Activated gamma-delta T cell treated with Interleukin-2 at 50 U/mL for 16 hours (primary cell): ENCODE measurements at places on chromosomes 1 and 21.

GRCh38 chr1:32939655-32940371 lies 24.8 kb downstream of the RNF19B start:
- DNase-seq: no peak

GRCh38 chr1:47751193-47751592 lies 246.0 kb downstream of the TRABD2B start:
- DNase-seq: no peak

GRCh38 chr1:116230712-116231111 lies 119.5 kb downstream of the MAB21L3 start:
- no peak for DNase-seq

DNA sequence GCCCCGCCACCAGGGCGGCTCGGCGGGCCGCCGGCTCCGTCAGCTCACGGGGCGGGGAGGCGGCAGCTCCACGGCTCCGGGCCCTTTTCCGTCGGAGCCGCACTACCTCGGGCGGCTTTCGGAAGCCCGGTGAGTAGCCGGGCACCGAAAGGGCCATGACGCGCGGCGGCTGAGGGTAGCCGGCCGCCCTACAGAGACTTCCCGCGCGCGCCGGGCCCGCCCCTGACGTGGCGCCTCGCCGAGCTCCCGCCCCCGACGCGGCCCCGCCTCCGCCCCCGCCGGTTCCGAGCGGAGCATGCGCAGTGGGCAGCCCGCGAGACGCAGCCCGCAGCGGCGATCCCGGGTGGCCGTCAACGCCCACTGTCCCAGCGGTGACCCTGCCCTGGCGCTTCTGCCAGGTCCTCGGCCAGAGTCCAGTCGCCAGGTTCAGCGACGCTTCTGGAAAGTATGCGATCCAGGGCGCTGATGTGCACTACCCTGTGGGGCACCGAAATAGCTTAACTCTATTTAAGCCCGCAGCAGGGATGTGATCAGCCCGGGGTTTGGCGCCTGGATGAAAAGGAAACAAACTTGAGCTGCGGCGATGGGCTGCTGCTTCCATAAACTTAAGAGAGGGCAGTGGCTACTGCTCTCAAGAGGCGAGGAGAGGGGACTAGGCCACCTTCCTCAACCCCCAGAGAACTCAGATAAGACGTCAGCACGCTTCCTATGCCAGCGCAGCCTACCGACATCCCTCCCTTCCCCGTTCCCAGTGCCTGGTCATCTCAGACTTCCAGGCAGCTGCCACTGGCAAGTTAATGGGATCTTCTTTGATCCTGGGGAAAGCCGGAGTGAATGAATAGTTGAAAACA lies at the start of gene DONSON:
TSS of gene DONSON (minus strand) at position 200 of the 851 bp plus-strand sequence. CDS start at position 157, 43 bp downstream.
- peak; percentile 84 for DNase-seq

DNA sequence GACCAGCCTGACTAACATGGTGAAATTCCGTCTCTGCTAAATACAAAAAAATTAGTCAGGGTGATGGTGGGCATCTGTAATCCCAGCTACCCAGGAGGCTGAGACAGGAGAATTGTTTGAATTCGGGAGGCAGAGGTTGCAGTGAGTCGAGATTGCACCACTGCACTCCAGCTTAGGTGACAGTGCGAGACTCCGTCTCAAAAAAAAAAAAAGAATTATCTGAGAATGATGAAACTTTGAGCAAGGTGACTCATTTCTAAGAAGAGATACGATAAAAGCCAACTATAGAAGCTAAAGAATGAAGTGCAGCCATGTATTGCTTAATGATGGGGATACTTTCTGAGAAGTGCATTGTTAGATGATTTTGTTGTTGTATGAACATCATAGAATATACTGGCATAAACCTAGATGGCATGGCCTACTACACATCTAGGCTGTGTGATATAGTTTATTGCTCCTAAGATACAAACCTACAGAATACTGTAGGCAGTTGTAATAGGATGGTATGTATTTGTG lies 64.7 kb downstream of the SNRPE start:
- no peak for DNase-seq
